ENCODE measurements at places on chromosomes 13 and 19.
A peak's percentile ranks its signal among the peaks of the same experiment; 100 is the strongest.

- DNase-seq: peak; percentile 29
These were observed 11.8 kb upstream of the CSNK1G2 start for GRCh38 chr19:1929021-1929742.

GRCh38 chr19:46785980-46786235 lies 2.5 kb downstream of the SLC1A5 start:
- no peak for DNase-seq

GRCh38 chr13:44816701-44817100 lies 172.6 kb downstream of the NUFIP1 start:
- DNase-seq: no peak

- no peak for DNase-seq
These were observed 146.7 kb upstream of the FNDC3A start for GRCh38 chr13:48828962-48829411.

DNA sequence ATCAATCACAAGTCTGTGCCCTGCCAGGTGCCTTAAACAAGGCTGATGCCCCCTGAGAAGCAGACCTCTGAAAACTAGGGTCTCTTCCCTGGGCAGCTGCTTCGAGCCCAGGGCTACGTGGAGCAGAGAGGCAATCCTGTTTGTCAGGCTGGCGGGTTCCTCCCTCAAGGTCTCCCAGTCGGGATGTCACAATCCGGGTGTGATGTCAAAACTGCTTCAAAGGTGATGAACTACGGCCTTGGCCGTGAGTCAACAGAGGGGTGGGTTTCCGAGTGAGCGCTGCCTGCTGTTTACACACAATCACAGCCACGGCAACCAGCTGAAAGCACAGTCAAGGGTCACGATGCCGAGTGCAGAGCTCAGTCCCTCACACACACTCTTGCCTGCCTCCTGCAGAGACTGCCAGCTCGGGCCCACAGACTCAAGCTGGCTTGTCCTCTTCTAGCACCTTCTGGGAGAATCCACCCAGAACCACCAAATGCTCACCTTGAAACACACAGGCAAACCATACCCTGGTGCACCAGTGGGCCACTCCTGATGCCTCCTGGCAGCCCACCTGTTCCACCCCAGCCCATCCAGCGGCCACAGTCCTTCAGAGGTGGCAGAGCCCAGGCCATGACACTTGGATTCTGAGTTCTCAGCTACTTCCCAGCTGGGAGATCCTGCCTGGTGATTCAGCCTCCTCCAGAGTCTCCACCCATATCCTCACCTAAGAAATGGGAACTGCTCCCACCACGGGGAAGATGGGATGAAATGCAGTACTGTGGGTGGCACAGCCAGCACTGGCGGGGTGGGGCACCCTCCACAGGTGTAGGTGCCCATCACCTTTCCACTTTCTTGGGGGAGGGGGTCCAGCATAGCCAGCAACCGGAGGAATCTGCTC lies 6.8 kb downstream of the ELL start:
- no peak for DNase-seq

GRCh38 chr19:1214862-1215731 lies 9.5 kb downstream of the STK11 start:
- no peak for DNase-seq

- DNase-seq: no peak
These were observed 287.6 kb upstream of the SGCG start for GRCh38 chr13:22893204-22893603.

GRCh38 chr13:95247852-95248251 lies 53.4 kb downstream of the ABCC4 start:
- no peak for DNase-seq

DNA sequence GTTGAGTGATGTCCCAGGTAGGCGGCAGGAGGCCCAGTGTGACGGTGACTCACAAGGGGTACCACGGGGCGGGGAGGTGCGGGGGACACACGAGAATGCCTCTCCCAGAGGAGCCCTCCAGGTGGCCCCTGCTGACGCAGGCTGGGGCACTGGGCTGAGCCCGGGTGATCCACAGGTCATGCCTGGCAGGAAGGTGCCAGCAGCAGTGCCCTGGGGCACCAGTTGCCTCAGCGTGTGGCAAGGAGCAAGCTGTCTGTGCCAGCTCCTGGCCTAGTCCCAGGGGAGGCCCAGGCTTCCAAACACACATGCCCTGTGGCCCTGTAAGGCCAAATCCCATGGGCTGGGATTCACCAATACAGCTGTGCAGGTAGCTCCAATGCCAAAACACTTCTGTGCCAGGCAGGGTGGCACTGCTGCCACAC lies 28.0 kb downstream of the AKT2 start:
- no peak for DNase-seq

DNA sequence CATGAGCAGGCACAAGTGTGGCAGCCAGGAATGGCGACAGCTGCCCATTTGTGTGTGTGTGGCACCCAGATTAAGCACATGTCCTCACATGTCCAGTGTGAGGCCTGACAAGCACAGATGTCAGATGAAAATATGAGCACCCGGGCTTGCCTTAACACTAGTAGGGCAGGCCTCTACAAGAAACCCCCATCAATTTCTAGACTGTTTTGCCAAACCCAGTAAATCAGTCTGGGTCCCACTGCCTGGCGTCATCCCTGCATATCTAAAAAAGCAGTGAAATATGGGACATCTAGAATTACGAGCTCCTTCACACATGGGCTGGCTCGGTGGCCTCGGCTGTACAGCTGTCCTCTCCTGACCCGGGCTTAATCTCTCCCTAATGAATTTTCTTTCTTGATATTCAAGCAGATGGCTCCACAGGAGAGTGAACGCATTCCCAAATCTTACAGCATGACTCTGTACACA lies 432.7 kb downstream of the FOXO1 start:
- no peak for DNase-seq

DNA sequence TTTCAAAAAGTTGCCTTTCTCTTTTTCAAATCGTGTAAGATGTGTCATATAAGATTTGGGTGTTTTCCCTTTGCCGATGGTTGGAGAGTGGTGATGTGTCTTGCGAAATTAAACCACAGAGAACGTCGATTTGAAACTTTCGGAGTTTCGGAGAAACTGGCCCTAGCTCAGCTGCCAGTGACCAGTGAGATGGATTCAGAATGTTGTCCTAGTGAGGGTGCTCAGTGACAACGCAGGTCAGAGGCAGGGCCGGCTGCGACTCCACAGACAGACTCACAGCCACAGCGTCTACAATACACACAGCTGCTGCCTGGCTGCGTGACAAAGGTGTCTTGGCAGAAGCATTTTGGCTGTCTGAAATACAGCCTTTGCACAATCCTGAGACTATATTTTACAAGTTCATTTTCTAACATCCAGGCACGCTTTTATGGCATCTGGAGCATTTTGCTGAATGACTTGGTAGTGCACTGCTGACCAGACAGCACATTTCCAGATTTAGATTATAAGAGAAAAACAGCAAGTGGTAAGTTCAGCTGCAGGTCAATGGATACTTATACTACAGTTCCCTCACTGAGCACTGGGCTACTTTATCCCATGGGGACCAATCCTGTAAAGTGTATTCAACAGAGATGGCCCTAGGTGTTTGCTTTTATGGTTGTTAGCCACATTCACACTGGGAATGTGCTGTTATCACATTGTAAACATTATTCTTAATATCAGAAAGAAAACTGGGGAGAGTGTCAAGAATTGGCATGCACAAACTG lies 207.5 kb downstream of the KCNRG start:
- DNase-seq: no peak

GRCh38 chr19:36482876-36483275 lies 6.5 kb downstream of the ZNF566 start:
- no peak for DNase-seq

DNA sequence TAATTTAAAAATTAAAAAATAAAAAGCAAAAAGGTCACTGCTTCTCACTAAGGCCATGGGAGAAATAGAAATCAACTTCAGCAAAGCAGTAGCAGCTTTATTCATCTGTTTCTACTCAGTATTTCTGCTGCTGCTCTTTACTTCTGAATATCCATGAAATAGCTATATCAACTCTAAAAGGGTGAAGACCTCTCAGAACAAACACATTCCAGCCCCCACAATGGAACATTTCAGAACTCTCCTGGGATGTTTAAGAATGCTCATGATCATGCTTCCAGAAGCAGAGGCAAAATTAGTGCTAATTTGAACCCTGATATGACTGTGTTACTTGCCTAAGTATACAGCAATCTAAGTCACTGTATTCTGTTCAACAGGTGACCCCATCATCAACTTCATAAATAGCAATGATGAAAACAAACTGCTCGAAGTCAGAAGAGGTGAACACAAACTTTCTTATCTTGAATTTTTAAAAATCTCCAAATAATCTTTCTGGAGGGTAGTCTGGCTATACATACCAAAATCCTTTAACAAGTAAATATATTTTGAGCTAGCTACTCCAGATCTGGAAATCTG lies 29.6 kb upstream of the DOCK9 start:
- no peak for DNase-seq

All from GOT3 (cell line).